Cortex of kidney (tissue), 1 donor: ENCODE measurements at places on chromosomes 4 and X.

GRCh38 chr4:180799798-180800197, 1443.4 kb upstream of the TENM3 start:
- DNase-seq, result no peak

- DNase-seq, result no peak
Measured at GRCh38 chr4:73308286-73308685, 49.7 kb upstream of the ANKRD17 start.

GRCh38 chr4:176767183-176767582, 25.5 kb downstream of the VEGFC start:
- DNase-seq, result no peak

DNA sequence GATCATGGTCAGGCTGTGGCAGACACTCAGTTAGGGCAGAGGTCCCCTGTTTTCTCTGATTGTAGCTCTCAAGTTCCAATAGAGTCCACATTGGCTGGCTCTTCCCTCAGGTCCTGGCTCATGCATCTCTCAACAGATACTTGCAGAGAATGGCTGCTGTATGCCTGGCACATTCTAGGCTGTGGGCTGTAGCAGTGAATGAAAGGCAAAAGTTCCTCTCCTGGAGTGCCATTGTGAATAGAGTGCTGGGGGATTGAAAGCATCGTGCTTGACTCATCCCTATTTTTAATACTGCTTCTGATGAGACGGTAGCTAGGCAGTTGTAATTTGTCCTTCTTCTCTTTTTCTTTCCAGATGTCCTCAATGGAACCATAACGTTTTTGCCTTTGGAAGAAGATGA, 5.5 kb downstream of the TRMT44 start:
- DNase-seq, result no peak

DNA sequence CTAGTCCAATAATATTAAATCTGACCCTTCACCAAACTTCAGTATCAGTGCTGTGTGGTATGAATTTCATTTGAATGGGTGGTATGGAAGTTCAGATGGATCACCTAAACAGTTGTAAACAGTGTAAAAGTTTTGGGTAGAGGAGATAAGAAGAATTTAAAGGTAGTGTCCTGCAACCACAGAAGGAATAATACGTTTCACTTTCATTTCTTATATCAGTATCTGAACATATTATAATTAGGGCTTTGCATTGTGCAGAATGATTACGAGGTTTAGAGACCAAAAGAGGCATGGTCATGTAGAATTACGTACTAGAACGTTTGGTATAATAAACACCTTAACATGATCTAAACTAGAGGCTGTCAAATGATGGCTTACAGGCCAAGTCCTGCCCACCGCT, 116.1 kb downstream of the PDLIM5 start:
- no peak for DNase-seq

GRCh38 chrX:137052643-137053235, 18.9 kb upstream of the GPR101 start:
- no peak for DNase-seq

GRCh38 chr4:62531264-62531663, 1331.1 kb downstream of the ADGRL3 start:
- DNase-seq, result no peak

- no peak for DNase-seq
Measured at GRCh38 chr4:5750946-5751665, 40.1 kb downstream of the EVC start.

GRCh38 chrX:63186137-63186536, 165.0 kb downstream of the SPIN4 start:
- DNase-seq, result no peak

GRCh38 chrX:15855568-15856221, 1.1 kb upstream of the AP1S2 start:
- DNase-seq, result no peak

DNA sequence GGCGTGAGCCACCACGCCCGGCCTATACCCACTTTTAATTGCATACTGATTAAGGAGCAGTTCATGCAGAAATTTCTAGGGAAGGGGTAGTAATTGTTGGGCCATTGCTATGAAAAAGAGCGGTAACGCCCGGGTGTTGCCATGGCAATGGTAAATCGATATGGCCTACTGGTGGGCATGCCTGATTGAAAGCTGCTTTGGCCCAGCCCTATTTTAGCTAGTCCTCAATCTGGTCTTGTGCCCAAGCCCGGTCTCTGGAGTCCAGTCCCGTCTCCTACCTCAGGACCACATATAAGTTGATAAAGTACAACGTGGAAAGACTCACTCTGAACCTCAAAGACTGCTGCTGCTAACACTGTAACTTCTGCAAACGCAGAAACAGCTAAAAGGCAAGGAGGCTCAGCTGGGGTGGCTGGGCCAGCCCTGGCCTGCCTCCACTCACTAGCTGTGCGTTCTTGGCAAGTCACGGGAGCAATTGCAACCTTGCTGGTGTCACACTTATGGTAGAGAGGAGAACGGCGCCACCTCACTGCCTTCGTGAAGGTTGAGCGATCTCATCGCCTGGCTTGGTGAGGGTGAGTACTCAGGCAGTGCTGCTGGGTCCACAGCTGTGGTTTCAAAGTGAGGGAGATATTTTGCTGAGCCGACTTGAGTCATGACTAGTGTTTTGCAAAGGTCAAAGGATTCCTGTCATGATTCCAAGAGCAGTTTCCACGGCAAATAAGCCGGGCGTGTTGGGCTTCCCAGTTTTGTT, 57.0 kb upstream of the GRPEL1 start:
- DNase-seq, result no peak

GRCh38 chr4:4349867-4350266, 37.0 kb upstream of the NSG1 start:
- DNase-seq, result no peak

DNA sequence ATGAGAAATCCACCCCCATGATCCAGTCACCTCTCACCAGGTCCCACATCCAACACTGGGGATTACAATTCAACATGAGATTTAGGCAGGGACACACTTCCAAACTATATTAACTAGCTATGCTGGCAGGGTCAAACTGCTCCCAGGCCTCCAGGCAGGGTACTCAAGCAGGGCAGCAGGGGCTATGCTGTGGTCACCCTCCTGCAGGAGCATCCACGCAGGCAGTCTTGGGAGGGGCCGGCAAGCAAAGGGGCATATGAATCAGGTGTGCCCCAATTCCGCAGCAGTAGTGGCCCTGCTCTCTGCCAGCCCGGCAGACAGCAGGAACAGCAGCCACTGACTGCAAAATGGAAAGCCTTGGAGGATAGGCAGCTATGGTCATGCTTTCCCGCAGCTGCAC, 74.6 kb upstream of the PRDX4 start:
- DNase-seq, result no peak

GRCh38 chr4:109126856-109127255, 175.6 kb downstream of the COL25A1 start:
- no peak for DNase-seq

DNA sequence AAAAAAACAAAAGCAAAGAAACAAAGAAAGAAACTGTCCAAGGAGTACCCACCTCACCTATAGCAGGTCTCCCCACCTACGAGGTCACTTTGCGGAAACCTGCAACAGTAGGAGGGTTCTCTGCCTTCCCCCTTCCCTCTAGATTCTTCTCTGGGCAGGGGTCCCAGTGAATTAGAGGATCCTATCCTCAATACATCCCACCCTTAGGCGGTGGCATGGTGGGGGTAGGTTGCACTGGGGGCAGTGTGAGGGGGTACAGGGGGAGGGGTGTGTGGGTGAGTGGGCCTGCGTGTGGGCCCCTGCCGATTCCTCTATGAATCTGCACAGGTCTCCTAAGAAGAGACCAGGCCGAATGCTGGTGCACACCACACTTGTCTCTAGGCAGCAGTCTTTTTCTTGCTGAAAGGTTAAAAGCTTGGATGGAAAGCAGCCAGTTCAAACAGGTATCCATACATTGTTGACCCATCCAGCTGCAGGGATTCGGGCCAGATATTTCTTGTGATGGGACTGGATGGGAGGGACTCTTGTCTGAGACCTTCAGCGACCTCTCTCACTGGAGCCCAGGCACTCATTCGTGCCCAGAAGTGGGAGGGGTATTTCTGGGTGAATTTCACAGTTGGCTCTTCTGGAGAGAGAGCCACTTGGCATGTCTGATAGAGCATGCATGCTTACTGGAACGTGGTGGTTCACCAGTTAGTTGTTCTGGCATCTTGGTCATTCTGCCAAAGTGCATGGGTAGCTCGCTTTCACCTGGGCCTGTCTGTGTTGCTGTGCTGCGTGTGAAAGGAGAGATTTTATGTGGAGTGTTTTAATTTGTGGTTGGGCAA, 65.6 kb downstream of the NBDY start:
- no peak for DNase-seq

DNA sequence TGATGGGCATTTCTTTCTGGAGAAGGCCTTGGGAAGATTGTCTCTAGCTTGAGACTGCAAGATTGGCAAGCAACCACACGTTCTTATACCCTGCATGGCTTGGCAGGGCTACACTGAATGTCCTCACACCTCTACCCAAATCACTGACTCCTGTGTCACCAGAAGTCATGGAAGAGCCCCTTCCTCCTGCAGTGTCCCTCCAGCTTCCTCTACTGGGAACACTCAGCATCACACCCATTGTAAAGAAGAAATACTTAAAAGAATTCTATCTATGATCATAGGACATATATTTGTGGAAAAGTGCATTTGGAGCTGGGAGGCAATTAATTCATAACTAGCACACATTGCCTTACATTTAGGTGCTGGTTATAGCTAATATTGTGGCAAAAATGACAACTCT, 113.1 kb downstream of the CCSER1 start:
- DNase-seq, result no peak

DNA sequence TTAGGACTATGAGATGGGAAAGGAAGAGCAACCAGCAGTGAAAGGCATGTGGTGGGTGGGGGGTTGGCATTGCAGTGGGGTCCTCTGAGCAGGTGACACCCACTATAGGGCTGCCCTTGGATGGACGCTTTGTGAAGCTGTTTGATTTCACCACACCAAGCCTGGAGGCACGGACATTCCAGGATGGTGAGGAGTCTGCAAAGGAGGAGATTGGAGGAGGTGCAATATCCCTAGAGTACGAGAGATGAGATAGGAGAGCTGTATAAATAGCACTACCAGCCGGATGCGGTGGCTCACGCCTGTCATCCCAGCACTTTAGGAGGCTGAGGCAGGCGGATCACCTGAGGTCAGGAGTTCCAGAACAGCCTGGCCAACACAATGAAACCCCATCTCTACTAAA, 42.3 kb downstream of the SHOX start:
- DNase-seq, result no peak

- DNase-seq, result no peak
Measured at GRCh38 chr4:90071289-90072235, 55.6 kb upstream of the CCSER1 start.

DNA sequence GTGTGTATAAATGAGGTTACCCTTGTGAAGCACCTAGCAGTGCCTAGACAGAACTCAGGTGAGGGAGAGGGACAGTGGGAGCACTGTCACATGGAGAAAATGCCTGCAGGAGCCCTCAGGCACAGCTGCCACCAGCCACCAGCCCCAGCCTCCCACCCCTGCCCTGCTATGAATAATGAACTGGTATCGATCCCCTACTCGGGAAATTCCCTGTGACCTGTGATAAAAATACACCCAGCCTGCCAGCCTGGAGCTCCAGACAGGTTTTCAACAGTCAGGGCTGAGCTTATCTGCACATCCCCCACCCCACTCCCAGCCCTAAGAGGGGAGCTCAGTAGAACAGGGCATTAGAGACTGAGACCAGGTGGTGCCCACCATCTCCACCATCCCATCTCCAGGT, 159.6 kb upstream of the PJA1 start:
- no peak for DNase-seq

DNA sequence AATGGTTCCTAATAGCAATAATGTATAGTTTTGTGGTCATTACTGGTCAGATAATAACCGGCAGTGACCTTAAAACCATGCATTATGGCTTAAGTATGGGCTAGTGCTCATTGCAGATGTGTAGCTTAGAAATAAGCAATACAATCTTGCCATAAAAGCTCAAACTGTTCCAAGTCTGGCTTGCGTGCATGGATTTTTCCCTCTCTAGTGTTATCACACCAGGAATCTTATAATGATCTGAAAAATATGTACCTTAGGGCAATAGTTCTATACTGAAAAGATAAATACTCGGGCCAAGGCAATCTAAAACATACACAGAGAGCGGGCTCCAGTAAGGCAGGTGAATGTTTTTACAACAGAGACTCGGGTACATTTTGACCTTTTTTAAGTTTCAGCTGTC, 157.8 kb downstream of the DHX15 start:
- DNase-seq, result no peak

- no peak for DNase-seq
Measured at GRCh38 chr4:56512166-56512565, 6.6 kb downstream of the ARL9 start.

- no peak for DNase-seq
Measured at GRCh38 chr4:70196857-70197256, 1.3 kb downstream of the ODAM start.

GRCh38 chrX:13074297-13075262, 30.2 kb upstream of the FAM9C start:
- DNase-seq, result no peak

- DNase-seq, result peak; percentile 2
Measured at GRCh38 chrX:129772796-129773431, 6.8 kb upstream of the SASH3 start.

DNA sequence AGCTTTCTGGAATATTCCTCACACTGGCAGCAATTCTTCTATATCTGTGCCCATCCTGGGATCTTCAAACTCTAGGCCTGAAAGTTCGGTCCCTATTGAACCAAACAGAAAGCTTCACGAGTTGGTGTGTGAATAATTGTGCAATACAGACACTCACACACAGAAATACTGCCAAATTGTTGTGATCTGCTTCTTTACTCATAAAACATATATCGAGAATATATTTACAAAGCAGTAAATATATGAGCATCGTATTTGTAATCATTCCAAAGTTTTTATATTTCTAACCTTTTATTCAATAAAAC, 56.6 kb upstream of the BEX4 start:
- DNase-seq, result no peak

DNA sequence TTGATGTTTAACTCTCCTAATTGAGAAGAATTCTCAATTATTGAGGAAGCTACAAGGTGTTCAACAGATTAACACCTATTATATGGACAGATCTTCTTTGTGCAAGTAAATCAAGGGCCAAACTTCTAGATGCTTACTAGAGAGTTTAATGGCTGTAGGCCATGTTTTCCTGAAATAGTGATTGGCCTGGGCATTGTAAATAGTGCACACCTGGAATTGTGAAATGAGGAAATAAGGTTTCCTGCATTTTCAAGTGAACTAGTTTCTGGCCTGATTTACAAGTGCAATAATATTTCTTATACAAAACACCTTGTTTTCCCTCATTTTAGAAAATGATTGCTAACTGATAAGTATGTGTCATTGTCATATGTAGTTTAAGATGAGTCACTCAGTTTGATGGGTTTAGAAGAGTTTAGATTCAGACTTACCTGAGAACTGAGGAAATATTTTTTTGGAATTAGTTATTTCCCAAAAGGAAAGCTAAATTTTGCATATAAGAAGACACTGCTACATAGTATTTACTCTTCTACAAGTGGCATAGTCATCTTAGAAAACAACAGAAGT, 21.2 kb downstream of the AFF1 start:
- DNase-seq, result no peak

GRCh38 chr4:81418572-81418971, 53.1 kb downstream of the RASGEF1B start:
- DNase-seq, result no peak
